ENCODE measurements at places on chromosomes 12 and 14.

GRCh38 chr14:93953263-93953662, 23.1 kb downstream of the ASB2 start:
- no peak for DNase-seq

GRCh38 chr12:123945287-123946151, 27.1 kb downstream of the CCDC92 start:
- DNase-seq = no peak

DNA sequence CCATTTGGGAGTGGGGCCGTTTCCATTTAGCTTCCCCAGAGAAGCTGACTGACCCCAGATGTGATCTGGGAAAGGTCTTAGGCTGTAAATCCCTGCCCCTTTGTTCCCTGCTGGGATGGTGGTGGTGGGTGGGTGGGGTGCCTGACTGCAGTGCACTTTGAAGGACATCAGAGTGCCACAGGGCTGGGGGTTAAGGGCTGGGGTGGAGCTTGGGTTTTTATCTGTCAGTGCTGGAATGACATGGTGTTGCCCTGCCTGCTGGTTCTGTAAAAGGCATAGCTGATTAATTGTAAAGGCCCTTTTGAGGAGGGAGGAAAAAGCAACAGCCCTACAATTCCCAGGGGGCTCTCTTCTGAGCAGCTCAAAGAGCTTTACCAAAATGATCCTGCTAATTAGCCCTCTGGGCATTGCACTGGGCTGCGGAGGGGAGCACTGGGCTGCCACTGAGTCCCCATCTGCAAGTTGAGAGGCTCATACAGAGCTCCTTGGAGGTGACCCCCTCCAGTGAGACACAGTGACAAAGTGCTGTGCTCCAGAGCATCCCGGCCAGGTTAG, 21.1 kb downstream of the PLEKHG3 start:
- DNase-seq = no peak

- peak; percentile 29 for DNase-seq
These were observed 63.6 kb upstream of the DLK1 start for GRCh38 chr14:100662879-100663760.

GRCh38 chr12:40063414-40063813, 42.5 kb downstream of the SLC2A13 start:
- no peak for DNase-seq

DNA sequence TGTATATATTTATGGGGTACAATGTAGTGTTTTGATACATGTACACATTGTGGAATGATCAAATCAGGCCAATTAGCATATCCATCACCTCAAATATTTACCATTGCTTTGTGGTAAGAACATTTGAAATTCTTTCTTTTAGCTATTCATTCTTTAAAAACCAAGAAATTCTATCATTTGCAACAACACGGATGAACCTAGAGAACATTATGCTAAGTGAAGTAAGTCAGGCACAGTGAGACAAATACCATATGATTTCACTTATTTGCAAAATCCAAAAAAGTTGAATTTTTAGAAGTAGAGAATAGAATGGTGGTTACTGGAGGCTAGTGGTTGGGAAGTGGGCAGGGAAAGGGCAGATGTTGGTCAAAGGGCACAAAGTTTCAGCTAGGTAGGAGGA, 129.3 kb upstream of the PTPRQ start:
- DNase-seq = no peak

DNA sequence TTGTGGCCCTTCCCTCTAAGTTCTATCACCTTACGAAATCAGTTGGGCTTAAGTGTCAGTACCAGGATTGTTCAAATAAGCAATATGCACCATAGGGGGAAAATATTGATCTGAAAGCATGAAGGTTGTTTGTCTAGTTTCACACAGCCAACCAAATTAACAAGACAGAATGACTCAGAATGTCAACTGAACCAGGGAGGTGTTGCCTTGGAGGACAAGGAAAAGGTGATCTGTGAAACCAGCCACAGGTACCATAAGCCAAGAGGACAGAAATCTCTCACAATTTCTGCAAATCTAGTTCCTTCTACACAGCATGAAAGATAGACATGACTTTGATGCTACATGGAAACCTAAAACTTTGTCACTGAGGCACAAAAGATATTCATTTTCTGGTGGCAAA, 297.9 kb downstream of the BCL11B start:
- DNase-seq = no peak

DNA sequence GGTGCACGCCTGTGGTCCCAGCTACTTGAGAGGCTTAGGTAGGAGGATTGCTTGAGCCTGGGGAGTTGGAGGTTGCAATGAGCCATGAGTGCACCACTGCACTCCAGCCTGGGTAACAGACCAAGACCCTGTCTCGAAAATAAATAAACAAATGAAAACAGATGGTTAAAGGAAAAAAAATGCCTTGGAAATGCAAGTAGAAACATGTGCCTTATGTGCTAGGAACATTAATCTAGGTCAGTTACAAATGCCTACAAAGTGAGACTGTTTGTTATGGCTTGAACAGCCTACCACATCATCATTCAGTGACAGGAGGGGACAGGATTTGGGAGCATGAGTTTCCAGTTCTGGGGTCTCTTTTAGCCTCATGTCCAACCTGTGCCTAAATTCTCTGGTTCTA, 52.4 kb upstream of the BCAT1 start:
- DNase-seq = no peak

- DNase-seq = peak; percentile 26
These were observed 7.8 kb downstream of the CTDSP2 start for GRCh38 chr12:57838594-57839302.

DNA sequence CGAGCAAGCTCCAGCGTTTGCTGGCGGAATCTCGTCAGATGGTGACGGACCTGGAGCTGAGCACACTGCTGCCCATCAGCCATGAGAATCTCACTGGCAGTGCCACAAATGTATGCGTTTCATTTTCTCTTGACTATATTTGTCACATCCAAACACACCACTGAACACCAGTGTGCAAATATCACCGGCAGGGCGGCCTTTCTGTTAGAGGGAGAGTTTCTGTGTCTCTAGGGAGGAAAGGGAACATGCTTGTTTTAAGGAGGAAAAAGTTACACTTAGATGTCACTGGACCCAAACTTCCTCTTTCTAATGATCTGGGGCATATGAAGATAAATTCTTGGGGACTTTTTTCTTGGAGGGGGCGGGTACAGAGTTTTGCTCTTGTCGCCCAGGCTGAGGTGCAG, 21.9 kb upstream of the HIP1R start:
- DNase-seq = no peak

DNA sequence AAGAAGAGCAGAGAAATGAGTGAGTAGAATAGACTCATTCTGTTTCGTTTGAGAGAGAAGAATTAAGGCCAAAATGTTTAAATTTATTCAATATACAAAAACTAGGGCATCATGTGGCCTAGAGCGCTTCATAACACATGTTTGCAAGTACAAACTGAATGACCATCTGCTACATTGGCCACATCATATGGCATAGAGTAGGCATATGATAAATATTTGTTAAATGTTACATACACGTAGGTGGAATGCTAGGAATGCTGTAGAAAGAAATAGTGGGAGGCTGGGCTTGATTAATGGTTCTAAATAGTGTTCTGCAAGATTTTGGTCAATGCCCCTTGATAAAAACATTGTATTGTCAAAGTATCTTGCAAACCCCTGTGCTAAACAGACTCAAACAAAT, 10.8 kb downstream of the MGP start:
- no peak for DNase-seq

GRCh38 chr14:54654605-54655004, 87.7 kb downstream of the SAMD4A start:
- DNase-seq = no peak

DNA sequence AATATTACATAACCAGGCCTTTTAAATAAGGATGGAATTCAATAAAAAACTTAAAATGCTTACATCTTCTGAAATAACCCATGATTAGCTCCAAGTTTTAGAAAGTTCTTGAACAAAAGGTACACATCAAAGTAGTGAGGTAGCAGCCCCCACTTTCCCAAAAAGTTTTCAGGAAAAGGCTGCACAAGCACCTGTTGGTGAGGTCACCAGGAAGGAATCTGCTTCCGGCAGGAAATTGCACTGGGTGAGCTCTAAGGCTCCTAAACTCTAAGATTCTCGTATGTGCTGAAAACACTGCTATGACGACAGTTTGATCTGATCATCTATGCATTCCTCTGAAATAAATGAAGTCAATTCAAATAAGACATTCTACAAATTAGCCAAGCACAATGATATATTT, 34.3 kb upstream of the TTC7B start:
- DNase-seq = no peak

GRCh38 chr14:21229821-21230220, 39.4 kb downstream of the HNRNPC start:
- DNase-seq = peak; percentile 38

DNA sequence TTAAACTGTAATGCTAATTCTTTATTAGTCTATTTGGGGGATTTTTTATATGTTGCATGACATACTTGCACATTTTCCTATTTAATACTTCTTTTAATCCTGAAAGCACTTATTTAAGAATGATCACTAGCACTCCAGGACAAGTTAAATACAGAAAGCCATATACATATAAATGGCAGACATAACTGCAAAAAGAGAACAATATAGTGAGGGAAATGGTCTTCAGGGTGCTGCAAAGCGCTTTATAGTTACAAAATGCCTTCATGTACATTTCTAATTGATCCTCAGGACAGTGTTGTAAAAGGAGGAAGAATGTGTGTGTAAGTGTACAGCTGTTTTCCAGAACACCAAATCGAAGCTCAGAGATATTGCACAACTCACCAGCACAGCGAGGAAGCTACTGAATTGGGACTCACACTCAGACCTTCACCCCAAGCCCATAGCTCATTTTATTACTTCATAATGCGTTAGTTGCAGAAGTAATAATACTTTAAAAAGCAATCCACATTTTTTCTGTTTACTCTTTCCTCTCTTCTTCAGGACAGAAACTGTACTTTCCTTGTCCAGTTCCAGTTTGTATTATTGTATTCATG, 428.2 kb downstream of the RAD51B start:
- DNase-seq = no peak

- DNase-seq = peak; percentile 70
These were observed 10.9 kb upstream of the IL26 start for GRCh38 chr12:68236421-68237059.

DNA sequence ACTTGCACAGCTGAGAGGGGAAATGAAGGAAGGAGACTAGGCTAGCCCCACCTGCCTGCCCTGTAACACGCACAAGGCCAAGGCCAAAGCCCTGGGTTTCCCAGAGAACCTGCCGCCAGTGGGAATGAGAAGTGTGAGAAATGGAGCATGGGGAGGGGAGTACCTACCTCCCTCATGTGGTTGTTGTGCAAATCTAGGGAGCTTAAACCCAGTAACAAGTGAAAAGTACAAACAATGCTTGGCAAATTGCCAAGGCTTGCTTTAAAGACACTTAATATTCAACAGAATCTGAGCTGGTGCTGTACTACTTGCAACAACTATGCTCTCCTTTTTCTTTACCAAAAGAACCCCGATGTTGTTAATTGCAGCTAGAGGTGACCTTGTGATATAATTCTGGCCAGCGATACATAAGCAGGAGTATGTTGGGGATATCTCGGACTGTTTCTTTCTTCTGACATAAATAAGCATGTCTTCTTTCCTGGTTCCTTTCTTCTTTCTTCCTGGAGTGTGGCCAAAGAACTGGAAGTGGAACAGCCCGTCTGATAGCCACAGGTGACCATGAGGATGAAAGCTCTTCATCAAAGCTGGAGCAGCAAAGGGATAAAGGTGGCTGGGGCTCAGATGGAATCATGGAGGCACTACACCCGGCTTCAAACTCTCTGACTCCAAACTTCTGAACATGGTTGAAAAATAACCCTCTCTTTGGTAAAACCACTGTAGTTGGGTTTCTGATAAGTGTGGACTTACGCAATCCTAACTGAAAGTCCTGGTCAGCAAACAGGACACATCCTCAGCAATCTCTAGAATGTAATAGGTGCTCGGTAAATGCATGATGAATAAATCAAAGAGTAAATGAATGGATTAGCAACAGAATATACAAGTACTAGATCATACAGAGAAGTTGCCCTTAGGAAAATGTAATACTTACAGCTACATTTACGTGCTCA, 207.9 kb downstream of the NUAK1 start:
- DNase-seq = no peak

GRCh38 chr14:65849558-65849957, 437.0 kb downstream of the FUT8 start:
- DNase-seq = no peak

All from CD4-positive, alpha-beta T cell treated with Interleukin-6 at 100 ng/mL for 8 hours (primary cell).